ENCODE measurements at places on chromosomes 5 and 9.

DNA sequence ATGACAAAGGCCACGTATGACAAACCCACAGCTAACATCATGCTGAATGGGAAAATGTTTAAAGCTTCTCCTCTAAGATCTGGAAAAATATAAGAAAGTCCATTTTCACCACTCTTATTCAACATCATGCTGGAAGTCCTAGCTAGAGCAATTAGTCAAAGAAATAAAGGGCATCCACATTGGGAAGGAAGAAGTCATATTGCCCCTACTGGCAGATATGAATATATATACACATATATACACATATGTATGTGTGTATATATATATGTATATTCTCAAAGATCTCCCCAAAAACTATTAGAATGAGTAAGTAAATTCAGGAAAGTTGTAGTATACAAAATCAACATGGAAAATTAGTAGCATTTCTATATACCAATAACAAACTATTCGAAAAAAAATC lies 17.1 kb downstream of the APBA1 start:
- no peak for DNase-seq

GRCh38 chr5:78757269-78758053 lies 108.9 kb upstream of the LHFPL2 start:
- DNase-seq = no peak

DNA sequence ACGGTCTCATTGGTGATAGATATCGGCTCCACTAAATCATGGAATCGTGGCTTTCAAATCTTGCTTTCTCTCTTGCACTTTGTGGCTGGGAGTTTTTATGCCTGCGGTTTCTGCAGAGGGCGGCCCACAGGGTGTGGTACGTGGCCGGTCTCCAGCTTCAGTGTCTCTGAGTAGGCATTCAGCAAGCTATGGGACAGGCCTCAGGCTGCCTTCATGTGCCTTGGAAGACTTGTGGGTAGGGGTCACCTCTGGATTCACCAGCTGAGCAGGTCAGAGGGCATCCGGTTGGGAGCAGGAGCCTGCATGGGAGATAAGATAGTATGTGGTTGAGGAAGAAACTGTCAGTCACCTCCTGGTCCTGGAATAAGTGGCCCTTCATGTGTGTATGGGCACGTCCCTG lies 47.7 kb downstream of the AMBP start:
- no peak for DNase-seq

- DNase-seq = no peak
Measured at GRCh38 chr9:74772121-74772520, 115.6 kb downstream of the TRPM6 start.

- no peak for DNase-seq
Measured at GRCh38 chr5:148913985-148914431, 87.6 kb downstream of the ADRB2 start.

DNA sequence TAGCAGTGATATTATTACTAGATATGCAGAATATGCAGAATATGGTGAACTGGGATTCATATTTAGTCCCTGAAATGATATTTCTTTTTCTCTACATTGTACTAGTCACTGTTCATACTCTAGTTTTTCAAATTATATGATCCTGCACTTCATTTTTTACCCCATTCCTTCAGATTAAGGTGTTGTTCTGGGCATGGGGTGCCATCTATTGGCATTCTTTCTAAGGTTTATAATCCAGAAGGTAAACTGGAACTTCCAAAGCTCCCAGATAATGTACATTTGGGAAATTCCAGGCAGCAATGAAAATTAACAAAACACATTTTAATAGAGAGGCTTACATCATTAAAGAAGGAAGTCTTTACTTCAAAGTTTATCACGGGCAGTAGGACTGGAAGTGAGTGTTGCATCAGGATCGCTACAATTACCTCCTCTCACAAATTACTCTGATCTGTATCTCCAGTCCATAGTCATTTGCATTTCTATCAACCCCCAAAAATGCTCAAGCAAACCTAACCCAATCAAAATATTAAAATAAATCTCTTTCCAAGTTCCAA lies 12.5 kb downstream of the RFX3 start:
- DNase-seq = no peak

DNA sequence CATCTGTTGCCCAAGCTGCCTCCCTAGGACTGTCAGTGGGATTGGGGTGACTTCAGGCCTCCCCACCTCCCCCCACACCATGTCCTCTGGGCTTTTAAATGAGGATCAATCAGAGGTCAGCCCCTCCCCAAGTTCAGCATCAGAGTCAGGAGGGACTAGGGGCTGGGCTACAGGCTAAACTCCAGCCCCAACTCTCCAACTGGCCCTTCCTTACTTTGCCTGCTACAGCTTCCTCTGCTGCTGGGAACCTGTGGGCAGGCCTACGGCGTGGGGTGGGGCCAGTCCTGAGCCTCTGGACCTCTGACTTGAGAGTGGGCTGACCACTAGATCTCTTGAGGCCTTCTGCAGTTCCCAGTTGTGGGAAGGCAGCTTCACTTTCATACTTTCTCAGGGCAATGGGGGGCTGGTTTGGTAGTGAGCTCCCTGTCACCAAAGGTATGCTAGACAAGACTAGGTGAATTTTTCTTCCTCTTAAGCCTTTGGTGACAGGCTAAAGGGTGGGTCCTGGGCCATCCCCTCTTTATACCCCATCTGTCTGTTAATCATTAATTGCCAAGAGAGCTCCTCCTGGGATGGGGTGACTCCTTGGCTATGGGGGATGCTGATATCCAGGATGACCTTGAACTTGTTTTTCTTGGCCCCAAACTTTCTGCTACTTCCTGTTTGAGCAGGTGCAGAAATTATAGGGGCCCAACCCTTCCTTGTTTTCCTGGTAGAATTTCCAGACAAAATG lies 10.8 kb upstream of the DAB2IP start:
- no peak for DNase-seq

- DNase-seq = no peak
Measured at GRCh38 chr5:92641031-92641962, 939.7 kb downstream of the NR2F1-AS1 start.

DNA sequence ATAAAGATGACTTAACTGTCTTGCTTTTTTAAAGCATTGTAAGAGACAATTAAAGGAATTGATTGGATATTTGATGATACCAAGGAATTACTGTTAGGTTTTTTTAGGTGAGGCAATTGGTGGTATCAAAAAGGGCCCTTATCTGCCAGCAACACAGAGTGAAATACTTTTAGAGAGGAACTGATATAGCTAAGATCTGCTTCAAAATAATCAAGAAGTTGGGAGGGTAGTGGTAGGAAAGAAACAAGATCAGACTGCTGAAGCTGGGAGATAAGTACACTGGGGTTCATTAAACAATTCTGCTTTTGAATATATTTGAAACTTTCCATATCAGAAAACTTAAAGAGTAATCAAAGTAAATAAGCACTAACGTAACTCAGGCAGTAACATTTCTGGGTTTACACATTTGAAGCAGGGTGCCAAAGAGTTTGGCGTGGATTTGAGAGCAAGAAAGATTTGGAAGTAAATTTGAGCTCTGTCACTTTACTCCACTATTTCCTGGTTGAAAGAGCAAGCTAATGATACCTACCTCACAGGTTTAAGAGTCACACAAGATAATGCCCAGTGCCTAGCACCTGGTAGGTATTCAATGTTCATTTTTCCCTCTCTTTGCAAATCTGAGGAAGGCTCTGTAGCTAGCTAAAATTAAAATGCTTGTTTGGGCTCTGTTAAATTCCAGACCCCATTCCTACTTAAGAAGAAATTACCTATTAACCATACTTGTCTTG lies 6.9 kb downstream of the ERMP1 start:
- no peak for DNase-seq

GRCh38 chr9:2072752-2073405 lies 57.7 kb downstream of the SMARCA2 start:
- DNase-seq = no peak

GRCh38 chr5:160787240-160787639 lies 64.8 kb downstream of the ATP10B start:
- no peak for DNase-seq

- no peak for DNase-seq
Measured at GRCh38 chr9:21455320-21455719, 15.1 kb downstream of the IFNA1 start.

All from caudate nucleus (tissue), 63 donors.